ENCODE measurements at places on chromosomes 16 and 17.

DNA sequence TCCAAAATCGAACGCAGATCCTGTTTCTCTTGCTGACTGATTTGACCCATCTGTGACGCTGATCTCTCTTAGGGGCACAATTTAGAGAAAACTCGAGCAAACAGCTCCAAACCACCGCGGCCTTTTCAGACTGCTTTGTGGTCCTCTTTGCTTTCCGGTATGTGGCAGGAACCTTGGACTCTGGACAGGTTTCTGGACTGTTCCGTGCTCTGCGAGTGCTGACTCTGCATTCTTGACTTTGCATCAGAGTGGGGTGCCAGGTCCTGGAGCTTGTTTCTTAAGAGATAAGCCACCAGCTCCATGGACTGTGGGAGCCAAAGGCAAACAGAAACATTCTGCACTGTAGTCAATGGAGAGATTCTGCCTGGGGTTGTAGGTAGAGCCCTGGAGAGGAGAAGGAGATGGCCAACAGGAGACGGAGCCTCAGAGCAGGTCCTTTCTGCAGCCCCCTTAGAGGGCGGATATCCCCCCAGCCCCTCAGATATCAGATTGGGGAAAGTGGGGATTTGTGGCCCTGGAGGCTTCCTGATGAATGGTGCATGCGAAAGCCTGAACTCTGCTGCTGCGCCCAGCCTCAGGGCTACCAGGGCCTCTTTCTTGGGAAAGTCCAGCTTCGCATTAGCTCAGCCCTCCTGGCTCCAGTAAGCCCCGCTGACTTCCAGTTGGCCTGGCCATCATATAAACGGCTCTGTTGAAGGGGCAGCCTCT, 65.6 kb downstream of the WIPI1 start:
- DNase-seq: no peak

DNA sequence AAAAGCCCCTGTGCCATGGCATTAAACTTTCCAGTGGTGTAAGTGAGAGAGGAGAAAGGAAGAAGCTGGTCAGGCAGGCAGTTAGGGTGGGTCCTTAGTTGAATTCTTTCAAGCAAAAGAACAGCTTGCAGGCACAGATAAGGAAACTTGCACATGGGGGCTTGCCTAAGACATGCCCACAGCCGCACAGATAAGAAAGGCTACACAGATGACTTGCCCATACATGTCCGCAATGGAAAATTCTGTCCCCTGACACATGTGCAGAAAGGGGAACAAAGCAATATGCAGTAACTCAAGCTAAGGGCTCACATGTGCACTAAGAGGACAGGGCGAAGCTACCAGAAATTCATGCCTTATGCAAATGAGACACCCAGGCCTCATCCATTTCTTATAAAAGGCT, 69.9 kb downstream of the GSG1L start:
- no peak for DNase-seq

- DNase-seq: peak; percentile 41
Measured at GRCh38 chr17:54891176-54891821, 9.4 kb upstream of the TOM1L1 start.

DNA sequence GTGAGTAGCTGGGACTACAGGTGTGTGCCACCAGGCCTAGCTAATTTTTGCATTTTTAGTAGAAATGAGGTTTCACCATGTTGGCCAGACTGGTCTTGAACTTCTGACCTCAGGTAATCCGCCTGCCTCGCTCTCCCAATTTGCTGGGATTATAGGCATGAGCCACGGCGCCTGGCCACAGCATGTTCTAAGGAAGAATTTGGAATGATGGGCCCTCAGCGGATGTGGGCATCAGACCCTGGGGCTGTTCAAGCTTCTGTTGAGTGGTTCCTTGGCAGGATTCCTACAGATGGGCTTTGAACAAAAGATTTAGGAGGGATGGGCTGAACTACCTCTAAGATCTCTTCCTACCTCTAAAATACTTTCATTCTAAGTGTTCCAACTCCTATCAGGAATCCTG, 4.1 kb downstream of the PRPSAP2 start:
- DNase-seq: no peak

DNA sequence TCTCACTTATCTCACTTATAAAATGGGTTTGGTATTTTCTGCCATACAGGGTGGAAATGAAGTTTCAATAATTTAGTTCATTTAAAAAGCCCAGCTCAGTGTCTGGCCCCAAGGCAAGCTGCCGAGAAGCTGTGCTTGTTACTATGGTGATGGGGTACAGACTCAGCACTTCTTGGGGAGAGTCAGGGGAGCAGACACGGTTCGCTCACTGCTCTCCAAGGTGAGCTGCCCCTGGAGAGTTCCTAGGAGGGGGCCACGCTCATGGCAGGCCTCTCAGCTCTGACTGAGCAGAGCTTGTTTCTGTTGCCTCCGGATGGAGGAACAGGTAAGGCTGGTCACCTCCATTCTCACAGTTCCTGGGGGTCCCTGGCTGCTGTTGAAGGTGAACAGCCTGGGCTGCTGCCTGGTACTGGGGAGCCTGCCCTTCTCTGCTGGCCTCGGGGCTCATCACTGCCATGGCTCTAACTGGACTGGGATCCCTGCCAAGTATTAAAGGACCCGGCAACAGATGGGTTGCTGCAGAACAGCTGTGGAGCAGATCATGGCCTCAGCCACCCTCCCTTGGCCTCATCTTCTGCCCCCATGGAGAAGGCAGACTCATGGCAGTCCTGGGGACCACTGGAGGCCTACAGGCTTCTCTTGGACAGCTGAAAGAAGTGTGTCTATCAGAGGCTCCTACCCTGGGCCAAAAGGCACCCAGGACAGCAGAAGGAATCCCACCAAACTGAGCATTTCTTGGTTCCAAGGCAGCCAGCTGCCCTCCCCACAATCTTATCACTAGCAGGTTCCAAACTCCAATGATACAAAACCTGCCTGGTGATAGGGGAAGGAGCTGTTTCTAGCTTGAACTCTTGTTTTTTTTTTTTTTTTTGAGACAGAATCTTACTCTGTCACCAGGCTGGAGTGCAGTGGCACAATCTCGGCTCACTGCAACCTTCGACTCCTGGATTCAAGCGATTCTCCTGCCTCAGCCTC, 25.9 kb upstream of the SPATA32 start:
- no peak for DNase-seq

DNA sequence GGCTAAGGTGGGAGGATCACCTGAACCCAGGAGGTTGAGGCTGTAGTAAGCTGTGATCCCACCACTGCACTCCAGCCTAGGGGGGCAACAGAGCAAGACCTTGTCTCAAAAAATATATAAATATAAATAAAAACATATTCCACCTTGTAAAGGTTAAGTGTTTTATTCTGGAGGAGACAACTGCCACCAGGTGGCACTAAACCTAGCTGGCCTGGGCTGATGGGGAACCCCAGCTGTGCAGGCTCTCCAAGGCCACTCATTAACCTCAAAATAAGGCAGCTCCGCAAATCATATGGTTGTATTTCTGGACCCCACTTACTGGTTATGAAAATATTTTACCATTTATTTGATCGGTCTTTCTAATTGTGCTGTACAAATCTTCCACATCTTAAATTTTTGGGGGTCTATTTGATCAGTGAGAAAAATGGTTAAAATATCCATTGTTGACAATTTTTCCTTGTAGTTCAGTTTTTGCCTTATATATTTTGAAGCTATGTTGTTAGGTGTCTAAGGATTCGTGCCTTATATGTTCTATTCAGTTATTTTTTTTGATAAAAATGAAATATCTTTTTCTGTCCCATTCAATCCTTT, 8.5 kb upstream of the ICAM2 start:
- peak; percentile 30 for DNase-seq

DNA sequence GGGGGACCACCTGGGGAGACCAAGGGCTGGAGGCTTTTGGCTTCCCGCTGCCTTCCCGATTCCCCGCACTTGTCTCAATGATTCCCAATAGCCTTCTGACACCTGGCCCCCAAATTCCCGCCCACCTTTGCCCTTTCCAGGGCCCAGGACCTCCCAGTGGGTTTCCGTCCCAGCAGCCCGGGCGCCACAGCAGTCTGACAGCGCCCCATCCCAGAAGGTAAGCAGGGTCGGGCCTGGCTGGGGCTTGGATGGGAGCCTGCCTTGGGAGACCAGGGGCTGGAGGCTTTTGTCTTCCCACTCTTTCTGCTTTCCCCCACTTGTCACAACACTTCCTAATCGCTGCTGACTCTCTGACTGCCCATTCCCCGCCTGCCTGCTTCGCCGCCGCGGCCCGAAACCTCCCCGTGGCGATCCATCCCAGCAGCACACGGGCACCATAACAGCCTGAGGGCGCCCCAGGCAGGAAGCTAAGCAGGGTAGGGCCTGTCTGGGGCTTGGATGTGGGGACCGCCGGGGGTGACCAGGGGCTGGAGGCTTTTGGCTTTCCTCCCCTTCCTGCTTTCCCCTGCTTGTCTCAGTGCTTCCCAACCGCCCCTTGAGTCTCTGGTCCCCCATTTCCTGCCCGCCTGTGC, 2289.3 kb downstream of the TP53TG3F start:
- DNase-seq: no peak

DNA sequence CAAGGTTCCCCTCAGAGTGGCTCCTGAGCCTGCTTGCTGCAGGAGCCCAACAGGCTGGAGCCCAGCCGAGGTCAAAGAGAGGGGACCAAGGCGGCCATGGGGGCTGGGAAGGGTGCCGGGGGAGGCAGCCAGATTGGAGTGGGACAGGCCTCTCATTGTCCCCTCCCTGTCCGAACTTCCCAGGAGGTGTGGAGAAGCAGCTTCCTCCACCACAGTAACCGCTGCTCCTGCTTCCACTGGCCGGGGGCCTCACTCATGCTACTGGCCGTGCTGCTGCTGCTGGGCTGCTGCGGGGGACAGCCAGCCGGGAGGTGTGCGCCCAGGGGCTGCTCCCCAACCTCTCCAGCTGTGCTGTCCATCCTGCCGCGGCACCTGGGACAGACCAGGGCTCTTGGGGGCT, 29.3 kb downstream of the TMEM94 start:
- DNase-seq: no peak

DNA sequence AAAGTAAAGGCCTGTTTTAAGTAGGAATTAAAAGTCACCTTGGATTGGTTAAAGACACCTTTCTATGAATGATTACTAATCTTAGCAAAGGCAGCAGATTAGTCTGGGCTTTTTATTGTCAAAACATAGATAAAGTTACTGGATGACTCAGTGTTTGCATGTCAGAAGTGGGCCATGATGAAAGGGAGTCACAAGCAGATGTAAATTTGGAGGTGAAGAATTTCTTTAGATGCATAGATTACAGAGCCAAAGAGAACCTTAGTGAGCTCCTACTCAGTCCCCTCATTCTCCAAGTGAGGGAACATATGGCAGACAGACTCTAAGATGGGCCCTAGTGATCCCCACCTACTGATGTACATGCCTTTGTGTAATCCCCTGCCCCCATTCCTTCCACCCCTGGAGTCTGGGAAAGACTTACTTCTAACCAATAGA, 124.5 kb downstream of the HS3ST3A1 start:
- DNase-seq: no peak

DNA sequence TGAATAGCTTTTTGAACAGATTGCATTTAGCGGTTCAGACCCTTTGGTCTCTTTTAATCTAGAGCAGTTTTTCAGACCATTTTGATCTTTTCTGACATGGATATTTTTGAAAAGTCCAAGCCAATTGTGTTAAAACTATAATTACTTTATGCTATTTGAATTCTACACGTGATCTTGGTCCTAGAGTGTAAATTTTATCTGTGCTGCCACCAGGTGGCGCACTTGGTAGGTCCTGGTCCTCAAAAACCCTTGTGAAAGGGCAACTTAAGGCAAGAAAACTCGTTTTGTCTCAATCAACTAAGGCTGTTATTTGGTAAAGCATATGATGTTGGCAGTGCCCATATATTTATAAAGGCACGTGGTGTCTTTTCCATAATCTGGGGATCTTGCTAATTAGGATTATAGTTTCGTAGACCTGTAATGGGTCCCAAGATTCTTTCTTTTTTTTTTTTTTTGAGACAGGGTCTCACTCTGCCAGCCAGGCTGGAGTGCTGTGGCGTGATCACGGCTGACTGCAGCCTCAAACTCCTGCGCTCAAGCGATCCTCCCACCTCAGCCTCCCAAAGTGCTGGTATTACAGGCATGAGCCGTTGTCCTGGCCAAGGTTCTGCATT, 43.9 kb upstream of the TEX2 start:
- DNase-seq: peak; percentile 9
